Substantia nigra (tissue), 51 donors: ENCODE measurements at places on chromosomes 3 and 15.

DNA sequence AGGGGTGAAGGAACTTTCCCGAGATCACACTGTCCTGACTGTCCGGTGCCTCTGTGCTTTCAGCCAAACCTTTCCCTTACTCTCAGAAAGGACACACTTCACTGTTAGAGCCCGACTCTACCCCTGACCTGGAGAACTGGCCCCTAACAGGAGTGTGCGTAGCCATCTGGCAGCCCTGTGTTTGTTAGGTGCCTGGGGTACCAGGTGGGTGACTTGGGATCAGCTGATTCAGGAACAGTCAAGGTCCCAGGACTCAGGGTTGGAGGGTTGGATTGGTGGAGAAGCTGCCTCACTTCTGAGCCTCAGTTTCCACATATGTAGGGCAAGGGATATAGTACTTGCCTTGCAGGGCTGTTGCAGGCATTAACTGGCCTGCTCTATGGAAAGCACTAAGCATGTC is 98.3 kb upstream of the SLC6A11 start:
- DNase-seq = no peak

DNA sequence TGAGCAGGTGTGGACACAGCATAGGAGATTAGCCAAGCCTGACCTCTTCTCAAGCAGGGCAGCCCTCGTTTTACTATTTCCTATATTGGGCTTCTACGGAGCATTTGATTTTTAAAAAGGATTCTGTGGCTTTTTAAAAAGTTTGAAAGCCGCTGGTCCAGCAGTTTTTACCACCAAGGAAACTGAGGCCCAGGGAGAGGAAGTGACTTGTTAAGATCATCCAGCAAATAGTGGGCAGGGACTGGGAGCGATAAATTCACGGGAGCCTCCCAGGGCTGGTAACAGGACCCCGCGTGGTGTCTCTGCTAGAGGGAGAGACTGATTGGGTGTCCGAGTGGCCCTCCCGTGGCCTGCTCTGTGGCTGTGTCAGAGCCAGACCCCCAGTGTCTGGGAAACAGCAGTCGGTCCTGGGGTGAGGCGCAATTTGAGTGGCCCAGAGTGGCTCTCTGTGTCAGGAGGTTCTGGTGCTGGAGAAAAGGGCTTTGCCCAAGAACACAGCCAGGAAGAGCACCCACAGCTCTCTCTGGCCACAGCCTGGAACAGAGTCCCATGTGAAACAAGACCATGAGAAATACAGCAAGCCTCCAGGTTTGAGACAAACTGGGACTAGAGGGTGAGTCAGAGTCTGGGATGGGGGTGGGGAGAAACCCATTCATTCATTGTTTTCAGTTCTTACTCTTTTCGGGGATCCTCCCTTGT is 4.2 kb downstream of the FURIN start:
- no peak for DNase-seq

DNA sequence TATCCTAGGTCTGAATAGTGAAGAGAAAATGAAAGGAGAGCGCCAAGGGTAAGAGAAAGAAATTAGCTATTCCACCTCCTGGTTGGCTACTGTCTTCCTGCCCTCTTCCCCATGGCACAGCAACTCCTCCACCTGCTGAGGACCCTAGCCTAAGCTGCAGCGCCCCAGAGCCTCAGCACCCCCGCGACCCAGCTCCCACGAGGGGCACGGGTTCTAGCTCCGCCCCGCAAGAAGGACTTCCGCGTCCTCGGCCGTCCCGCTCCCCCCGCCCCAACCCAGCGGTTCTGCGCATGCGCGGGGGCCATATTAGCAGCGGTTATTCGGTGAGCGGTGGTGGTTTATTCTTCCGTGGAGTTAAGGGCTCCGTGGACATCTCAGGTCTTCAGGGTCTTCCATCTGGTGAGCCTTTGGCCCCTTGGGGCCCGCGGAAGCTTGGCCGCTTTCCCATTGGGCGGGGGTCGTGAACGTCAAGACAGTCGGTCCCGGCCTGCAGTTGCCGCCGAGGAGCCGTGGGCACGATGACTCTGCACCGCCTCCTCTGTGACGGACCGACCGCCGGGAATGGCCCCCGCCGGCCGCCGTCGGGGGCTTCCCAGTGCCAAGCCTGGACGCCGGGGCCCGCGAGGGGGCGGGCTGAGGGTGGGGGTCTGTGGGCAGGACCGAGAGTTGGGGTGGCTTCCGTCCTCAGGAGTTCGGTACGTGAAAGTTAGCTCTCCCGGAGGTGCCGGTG is at the start of gene PSMA4:
PSMA4 (plus strand) TSS at position 304 of the 730 bp plus-strand sequence. CDS start 1,484 bp downstream, outside the sequence.
- DNase-seq = peak; percentile 72

- DNase-seq = peak; percentile 84
Observed at GRCh38 chr3:127786353-127787070, 35.8 kb downstream of the MGLL start.

GRCh38 chr3:156649681-156650080 is 24.7 kb upstream of the TIPARP start:
- DNase-seq = no peak

DNA sequence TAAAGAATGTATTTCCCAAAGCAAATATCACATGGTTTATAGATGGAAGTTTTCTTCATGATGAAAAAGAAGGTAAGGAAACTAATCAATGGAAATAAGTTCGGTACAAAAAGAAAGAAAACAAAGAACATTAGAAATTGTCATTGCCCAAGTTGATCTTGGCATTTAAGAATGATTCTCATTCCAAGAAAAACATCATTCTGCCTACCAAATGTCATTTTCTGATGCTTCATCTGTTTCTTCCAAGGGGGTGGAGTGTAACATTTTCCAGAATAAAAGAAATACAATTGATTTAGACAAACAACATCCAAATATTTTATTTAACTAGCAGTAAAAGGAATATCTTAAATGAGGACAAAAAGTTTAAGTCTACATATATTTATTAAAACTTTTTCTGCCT is 3.0 kb upstream of the ZBED2 start:
- DNase-seq = no peak

DNA sequence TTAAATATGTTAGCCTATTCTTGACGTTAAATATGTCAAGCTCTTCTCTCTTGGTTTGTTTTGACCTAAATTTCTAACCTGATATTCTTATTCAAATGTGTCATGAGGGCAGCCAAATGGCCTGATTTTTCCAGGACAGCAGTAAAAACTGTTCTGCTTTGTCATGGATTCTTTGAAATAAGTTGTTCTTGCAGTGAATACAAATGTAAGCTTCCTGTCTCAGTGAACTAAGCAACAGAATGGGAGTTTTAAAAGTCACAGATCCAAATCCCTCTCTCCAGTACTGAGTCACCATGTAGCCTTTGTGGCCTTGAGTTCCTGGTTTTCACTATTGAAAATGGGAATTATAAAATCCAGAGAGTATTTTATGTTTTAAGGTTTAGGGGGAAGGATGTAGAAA is 301.8 kb downstream of the NLGN1 start:
- DNase-seq = no peak

DNA sequence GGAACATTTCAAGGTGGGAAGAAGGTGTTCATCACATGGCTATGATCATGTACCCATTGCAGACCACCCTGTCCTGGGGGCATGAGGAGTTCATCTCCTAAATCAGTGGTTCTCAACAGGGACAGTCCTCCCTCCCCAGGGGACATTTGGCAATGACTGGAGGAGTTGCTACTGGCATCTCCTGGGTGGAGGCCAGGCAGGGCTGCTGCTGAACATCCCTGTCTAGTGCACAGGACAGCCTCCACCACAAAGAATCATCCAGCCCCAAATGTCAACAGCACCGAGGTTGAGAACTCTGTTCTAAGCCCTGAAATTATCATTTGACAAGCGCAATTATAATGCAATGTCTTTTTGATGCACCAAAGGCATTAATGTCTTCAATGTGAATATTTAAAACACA is 4.4 kb upstream of the DNAJB8 start:
- no peak for DNase-seq

GRCh38 chr3:128804811-128805155 is 74.6 kb upstream of the ACAD9 start:
- DNase-seq = no peak

DNA sequence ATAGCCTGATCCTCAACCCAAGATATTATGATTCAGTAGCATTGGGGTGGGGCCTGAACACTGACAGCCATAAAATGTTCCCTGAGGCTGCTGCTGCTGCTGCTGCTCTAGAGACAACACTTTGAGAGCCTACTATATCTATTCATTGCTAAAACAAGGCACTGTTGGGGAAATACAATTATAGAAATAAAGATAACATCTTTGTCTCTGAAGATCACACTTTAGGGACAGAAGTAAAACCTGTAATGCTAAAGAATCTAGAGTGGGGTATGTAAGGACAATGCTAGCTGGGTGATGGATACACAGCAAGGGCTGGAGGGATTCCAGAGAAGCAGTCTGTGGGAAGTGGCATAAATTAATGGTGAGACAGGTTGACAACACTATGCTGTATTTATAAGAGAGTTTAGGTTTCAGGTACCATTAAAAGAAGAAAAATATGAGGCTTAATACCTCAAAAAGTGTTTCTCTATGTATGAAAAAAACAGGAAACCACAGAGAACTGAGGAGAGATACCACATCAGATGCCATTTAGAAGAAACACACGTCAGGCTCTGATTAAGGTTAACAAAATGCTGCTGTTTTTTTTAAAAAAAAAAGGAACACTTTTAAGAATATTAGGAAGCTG is 115.9 kb downstream of the CBLB start:
- no peak for DNase-seq

DNA sequence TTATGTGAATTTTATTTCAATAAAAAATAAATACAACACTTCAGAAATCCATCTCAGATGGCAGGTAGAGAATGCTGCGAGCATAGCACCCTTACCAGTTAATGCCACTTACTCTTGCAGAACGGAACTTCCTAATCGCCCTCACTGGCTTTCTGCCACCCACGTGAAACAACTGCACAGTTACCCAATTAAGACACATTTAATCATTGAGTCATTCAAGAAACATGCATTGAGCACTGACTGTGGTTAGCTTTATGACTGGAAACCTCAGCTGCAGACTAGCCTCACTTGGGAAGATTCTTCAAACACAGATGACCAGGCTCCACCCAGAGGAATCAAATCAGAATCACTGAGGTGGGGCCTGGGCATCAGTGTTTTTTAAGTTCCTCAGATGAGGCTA is 5.6 kb upstream of the MFGE8 start:
- no peak for DNase-seq

GRCh38 chr3:16085410-16085809 is 89.1 kb upstream of the GALNT15 start:
- DNase-seq = no peak

- DNase-seq = no peak
Observed at GRCh38 chr3:61743686-61744242, 182.4 kb downstream of the PTPRG start.

DNA sequence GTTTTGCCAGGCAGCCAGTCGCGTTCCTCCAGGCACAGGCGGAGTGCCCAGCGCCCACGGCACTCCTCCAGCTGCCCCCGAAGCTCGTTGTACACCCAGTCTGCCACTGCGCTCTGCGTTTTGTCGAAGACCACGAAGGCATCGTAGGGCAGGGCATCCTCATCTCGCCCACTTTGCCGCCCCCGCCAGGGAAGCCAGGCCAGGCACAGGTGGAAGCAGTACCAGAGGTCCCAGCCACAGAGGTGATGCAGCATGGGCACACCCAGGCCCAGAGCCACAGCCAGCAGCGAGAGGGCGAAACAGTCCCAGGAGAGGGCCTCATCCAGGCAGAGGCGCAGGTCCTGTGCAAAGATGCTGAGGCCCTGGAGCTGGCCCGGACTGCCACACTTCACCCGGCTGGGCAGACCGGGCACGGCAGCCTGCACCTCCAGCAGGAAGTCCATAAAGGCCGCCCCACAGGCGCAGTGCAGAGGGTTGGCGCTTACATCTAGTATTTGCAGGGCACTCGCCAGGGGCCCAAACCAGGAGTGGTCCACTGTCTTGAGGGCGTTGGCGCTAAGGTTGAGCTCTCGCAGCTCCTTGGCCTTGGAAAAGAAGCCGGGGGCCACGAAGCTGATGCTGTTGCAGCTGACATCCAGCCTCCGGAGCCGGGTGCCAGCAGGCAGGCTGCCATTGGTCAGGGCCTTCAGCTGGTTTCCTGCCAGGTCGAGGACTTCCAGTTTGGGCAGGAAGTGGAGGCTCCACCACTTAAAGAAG is 3.7 kb downstream of the TLR9 start:
- no peak for DNase-seq

GRCh38 chr3:5195605-5196004 is 8.1 kb downstream of the EDEM1 start:
- DNase-seq = no peak

- no peak for DNase-seq
Observed at GRCh38 chr3:102054543-102055080, 205.3 kb downstream of the NFKBIZ start.

GRCh38 chr15:38997841-38998240 is 433.2 kb upstream of the RASGRP1 start:
- no peak for DNase-seq

GRCh38 chr15:64249883-64250575 is 87.2 kb upstream of the PPIB start:
- DNase-seq = no peak

DNA sequence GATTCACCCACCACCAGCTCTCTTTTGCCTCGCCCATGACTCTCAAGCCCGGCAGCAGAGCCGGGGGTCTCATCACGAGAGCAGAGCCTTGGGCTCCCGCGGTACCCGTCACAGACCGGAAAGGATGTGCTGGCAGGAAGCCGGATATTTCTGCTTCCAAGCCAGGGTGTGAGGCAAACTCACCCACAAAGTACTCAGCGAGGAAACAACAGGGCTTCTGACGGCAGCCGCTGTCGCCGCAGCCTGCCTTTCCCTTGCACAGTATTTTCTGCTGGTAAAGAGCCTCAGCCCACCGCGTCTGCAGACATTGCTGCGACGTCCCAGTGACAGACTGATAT is 119.9 kb downstream of the NSMCE3 start:
- DNase-seq = no peak

GRCh38 chr3:105490045-105490444 is 123.3 kb downstream of the ALCAM start:
- no peak for DNase-seq

GRCh38 chr3:129360705-129361460 is 67.6 kb downstream of the EFCAB12 start:
- DNase-seq = no peak

DNA sequence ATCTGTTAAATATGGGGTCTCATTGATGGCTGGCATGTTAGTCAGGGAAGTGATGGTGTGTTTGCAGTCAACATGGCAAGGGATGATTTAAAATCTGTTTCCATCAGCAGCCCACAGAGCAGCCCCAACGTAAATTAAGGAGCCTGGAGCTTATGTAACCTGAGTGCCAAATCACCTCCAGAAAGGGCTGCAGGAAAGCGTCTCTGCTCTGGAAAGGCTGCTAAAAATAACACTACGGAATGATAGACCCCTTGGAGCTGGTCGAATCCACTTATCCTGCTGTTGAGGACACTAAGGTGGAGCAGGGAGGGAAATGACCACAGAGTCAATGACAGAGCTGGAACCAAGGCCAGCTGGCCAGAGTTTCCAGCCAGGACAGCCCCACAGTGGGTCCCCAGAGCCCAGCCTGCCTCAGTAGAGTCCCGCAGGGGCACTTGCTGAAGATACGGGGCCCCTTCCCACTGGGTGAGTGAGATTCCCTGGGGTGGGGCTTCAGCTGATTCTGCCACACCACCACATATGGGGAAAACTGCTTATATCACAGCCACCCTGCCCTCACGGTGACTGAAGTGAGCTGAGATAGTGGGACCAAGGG is 63.5 kb downstream of the EPHB1 start:
- no peak for DNase-seq

- no peak for DNase-seq
Observed at GRCh38 chr3:184636741-184637316, 75.0 kb downstream of the MAGEF1 start.

GRCh38 chr3:53089511-53089910 is 40.7 kb downstream of the RFT1 start:
- peak; percentile 50 for DNase-seq

GRCh38 chr15:83794209-83794608 is 140.3 kb downstream of the ADAMTSL3 start:
- DNase-seq = no peak

GRCh38 chr3:197237897-197238296 is 60.5 kb downstream of the DLG1 start:
- DNase-seq = no peak

- no peak for DNase-seq
Observed at GRCh38 chr3:30659270-30660130, 53.1 kb downstream of the TGFBR2 start.
